ENCODE measurements at places on chromosomes 2 and 18.

DNA sequence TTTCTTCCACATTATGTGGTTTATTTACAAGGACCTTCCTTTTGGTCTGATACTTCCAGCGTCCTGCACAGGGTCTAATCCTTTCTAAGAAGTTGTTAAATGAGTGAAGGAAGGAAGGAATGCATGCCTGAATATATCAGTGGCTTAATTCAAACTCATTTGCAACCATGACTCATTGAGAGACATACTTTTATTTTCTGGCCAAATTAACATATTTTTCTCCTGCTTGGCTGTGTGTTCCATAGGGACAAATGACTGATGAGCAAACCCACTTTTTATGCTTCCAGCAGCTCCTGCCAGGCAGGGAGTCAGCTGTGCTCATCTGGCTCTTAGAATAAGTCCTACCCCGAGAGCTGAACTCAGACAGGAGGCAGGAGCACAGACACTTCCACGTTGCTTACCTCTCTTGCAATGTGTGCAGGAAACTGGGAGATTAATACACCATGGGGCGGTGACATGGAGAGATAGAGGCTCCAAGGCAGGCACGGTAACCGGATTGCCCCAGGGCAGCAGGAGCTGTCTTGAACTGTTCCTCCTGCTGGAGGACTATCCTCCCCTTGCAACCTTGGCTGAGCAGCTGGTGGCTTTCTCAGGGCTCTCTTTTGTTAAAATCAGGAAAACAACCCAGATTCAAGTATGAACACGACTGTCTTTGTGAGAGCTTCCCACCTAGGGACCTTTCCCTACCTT is 667.5 kb upstream of the HS6ST1 start:
- no peak overlapping the region for H3K4me3 ChIP-seq
- H3K27ac ChIP-seq: peak overlapping the region; percentile 36
- no peaks in the 10 kb centered on the region for H3K36me3 ChIP-seq
- no peak for DNase-seq

GRCh38 chr2:109521233-109522062 is 92.3 kb downstream of the SEPTIN10 start:
- H3K27me3 ChIP-seq: no peaks in the 10 kb centered on the region
- no peak overlapping the region for H3K4me3 ChIP-seq
- H3K27ac ChIP-seq: peak overlapping the region; percentile 72
- H3K36me3 ChIP-seq: no peaks in the 10 kb centered on the region
- H3K4me1 ChIP-seq: peaks cover 24% of the 10 kb centered on the region
- DNase-seq: no peak

- no peaks in the 10 kb centered on the region for H3K4me1 ChIP-seq
- H3K4me3 ChIP-seq: no peak overlapping the region
- H3K27ac ChIP-seq: no peak overlapping the region
- no peak for DNase-seq
Measured at GRCh38 chr2:234038076-234038802, 12.3 kb upstream of the SPP2 start.

DNA sequence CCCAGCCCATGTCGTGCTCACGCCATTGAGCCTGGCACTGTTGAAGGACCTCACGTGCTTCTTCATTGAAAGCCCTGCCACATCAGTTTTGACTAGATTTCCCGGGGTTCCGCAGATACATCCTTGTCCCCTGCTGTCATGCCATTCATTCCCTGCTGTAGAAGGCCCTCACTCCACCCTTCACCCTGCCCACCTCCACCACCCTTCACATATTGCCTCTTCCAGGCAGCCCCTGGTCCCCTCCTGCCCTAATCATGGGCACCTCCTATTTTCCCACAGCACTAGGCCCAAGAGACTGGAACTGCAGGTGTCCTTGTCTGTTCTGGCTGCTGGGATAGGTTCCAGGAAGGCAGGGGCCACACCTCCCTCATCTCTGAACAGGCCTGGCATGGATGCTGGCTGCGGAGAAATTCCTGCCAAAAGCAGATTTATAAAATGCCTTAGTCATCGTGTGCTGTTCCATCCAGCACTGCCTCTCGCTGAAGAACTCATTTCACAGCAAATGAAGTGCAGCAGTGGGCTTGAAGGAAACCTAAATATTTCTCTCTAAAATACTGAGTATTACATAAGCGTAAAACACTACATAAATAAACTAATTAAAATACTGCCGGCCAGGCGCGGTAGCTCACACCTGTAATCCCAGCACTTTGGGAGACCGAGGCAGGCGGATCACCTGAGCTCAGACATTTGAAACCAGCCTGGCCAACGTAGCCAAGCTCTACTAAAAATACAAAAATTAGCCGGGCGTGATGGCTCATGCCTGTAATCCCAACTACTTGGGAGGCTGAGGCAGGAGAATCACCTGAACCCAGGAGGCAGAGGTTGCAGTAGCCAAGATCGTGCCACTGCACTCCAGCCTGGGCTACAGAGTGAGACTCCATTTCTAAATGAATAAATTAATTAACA is 38.4 kb downstream of the EIF4E2 start:
- H3K27me3 ChIP-seq: peaks cover 9% of the 10 kb centered on the region
- peaks cover 26% of the 10 kb centered on the region for H3K36me3 ChIP-seq
- H3K27ac ChIP-seq: no peak overlapping the region
- no peak for DNase-seq

DNA sequence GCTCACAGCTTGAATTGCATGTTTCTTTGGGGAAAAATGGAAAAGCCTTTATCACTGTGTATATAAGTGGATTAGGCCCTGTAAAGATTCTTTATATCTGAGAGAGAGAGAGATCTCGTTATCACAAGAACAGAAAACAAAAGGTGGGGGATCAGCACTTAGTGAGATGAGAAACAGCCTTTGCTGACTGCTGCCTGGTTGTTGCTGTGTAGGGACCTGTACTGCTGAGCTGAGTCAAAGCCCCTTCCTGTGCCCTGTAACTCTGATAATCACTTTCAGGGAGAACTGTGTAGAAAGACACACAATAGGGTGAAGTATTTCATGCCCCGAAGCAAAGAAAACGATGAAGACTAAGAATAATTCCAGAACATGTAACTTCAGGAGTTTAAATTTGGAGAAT is 30.6 kb upstream of the FAM237A start:
- H3K27me3 ChIP-seq: no peaks in the 10 kb centered on the region
- no peak overlapping the region for H3K4me3 ChIP-seq
- no peak for DNase-seq
- H3K27ac ChIP-seq: peak overlapping the region; percentile 73
- H3K4me1 ChIP-seq: peaks cover 5% of the 10 kb centered on the region

- no peak overlapping the region for H3K27ac ChIP-seq
- peaks cover 14% of the 10 kb centered on the region for H3K27me3 ChIP-seq
- H3K4me3 ChIP-seq: no peak overlapping the region
- peaks cover 46% of the 10 kb centered on the region for H3K4me1 ChIP-seq
- no peaks in the 10 kb centered on the region for H3K36me3 ChIP-seq
Measured at GRCh38 chr2:101619191-101619591, 78.3 kb upstream of the MAP4K4 start.

DNA sequence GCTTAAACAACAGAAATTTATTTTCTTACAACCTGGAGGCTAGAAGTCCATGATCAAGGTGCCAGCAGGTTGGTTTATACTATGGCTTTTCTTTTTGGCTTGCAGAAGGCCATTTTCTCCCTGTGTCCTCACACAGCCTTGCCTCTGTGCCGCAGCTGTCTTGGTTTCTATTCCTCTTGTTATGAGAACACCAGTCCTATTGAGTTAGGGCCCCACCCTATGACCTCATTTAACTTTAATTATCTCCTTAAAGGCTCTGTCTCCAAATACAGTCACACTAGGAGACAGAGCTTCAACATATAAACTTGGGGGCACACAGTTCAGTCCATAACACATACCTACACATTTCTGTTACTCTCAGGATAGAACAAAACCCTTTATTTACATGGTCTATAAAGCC is 17.3 kb upstream of the RHOB start:
- H3K36me3 ChIP-seq: no peaks in the 10 kb centered on the region
- peaks cover 18% of the 10 kb centered on the region for H3K27me3 ChIP-seq
- peaks cover 30% of the 10 kb centered on the region for H3K4me1 ChIP-seq

GRCh38 chr2:40548521-40548920 is 96.6 kb upstream of the SLC8A1 start:
- no peak overlapping the region for H3K4me3 ChIP-seq
- peaks cover 4% of the 10 kb centered on the region for H3K27me3 ChIP-seq
- H3K36me3 ChIP-seq: no peaks in the 10 kb centered on the region
- peaks cover 8% of the 10 kb centered on the region for H3K4me1 ChIP-seq

GRCh38 chr2:55111570-55112228 is 61.4 kb upstream of the RTN4 start:
- H3K4me1 ChIP-seq: peaks cover 42% of the 10 kb centered on the region
- peak; percentile 38 for DNase-seq
- peaks cover 3% of the 10 kb centered on the region for H3K27me3 ChIP-seq
- H3K27ac ChIP-seq: peak overlapping the region; percentile 37
- H3K4me3 ChIP-seq: peak overlapping the region; percentile 31

GRCh38 chr2:196959734-196960338 is 33.3 kb upstream of the PGAP1 start:
- DNase-seq: no peak
- peaks cover 6% of the 10 kb centered on the region for H3K27me3 ChIP-seq
- H3K27ac ChIP-seq: peak overlapping the region; percentile 16
- no peak overlapping the region for H3K4me3 ChIP-seq

DNA sequence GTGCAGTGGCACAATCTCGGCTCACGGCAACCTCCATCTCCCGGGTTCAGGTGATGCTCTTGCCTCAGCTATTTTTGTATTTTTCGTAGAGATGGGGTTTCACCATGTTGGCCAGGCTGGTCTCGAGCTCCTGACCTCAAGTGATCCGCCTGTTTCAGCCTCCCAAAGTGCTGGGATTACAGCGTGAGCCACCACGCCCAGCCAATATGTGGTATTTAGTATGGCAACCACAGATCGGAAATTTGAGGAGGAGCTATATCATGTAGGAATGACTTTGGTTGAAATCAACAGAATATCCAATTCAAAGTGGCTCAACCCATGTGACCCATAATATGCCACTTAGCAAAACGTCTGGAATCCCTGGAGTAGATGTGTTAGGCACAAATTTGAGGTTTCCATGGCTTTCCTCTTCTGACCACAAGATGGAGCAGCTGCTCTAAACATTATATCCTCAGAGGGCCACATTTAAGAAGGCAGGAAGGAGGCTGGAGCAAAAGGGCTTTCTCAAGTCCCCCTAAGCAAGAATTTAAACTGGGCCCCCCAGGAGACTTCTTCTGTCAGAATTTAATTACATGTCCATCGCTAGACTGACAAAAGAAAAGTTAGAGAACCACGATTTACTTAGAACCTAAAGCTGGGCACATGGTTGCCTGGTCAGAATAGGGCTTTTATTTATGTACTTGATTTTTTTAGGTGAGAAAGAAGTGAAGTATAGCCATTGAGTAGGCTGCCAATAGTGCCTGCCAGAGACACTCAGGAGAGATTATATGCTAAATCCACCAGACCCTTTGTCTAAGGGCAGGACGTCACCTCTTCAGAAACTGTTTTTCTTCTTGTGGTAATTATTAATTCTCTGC is 49.6 kb upstream of the ITSN2 start:
- no peaks in the 10 kb centered on the region for H3K36me3 ChIP-seq
- peaks cover 2% of the 10 kb centered on the region for H3K27me3 ChIP-seq
- H3K4me3 ChIP-seq: no peak overlapping the region
- DNase-seq: peak; percentile 36

- H3K27ac ChIP-seq: no peak overlapping the region
- DNase-seq: no peak
- H3K36me3 ChIP-seq: no peaks in the 10 kb centered on the region
- H3K27me3 ChIP-seq: no peaks in the 10 kb centered on the region
- H3K4me1 ChIP-seq: no peaks in the 10 kb centered on the region
Measured at GRCh38 chr2:184728411-184728810, 130.1 kb downstream of the ZNF804A start.

DNA sequence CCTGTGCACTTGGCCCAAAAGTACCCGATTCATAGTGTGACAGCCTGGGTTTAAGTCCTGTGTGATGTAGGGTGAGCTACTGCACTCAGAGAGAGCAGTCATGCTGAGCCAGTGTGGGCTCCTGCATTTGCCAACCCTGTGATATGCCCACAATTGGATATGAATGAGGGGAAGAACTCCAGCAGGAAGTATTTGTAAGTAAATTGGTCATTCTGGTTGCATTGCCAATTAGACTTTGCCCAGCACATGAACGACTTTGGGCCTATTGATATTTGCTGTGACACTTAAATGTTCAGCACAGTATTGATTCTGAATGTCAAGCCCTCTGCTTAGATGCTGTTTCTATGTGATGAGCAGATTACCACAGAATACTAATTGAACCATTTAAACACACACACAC is 570.9 kb downstream of the PIK3C3 start:
- no peak for DNase-seq
- peaks cover 20% of the 10 kb centered on the region for H3K4me1 ChIP-seq
- H3K27me3 ChIP-seq: peaks cover 11% of the 10 kb centered on the region
- no peaks in the 10 kb centered on the region for H3K36me3 ChIP-seq
- H3K27ac ChIP-seq: no peak overlapping the region
- no peak overlapping the region for H3K4me3 ChIP-seq

- H3K4me1 ChIP-seq: peaks cover 45% of the 10 kb centered on the region
- H3K36me3 ChIP-seq: peaks cover 20% of the 10 kb centered on the region
- H3K27ac ChIP-seq: peak overlapping the region; percentile 39
- no peak overlapping the region for H3K4me3 ChIP-seq
- no peak for DNase-seq
Measured at GRCh38 chr2:231387904-231388724, 7.4 kb upstream of the B3GNT7 start.

GRCh38 chr2:17966798-17967197 is 88.3 kb downstream of the KCNS3 start:
- no peak overlapping the region for H3K4me3 ChIP-seq
- H3K36me3 ChIP-seq: no peaks in the 10 kb centered on the region
- DNase-seq: no peak
- H3K27me3 ChIP-seq: no peaks in the 10 kb centered on the region

GRCh38 chr2:130850788-130851623 is 14.3 kb downstream of the ARHGEF4 start:
- H3K27me3 ChIP-seq: peaks cover 11% of the 10 kb centered on the region
- DNase-seq: no peak
- peaks cover 22% of the 10 kb centered on the region for H3K4me1 ChIP-seq
- no peak overlapping the region for H3K4me3 ChIP-seq
- H3K36me3 ChIP-seq: no peaks in the 10 kb centered on the region
- no peak overlapping the region for H3K27ac ChIP-seq

DNA sequence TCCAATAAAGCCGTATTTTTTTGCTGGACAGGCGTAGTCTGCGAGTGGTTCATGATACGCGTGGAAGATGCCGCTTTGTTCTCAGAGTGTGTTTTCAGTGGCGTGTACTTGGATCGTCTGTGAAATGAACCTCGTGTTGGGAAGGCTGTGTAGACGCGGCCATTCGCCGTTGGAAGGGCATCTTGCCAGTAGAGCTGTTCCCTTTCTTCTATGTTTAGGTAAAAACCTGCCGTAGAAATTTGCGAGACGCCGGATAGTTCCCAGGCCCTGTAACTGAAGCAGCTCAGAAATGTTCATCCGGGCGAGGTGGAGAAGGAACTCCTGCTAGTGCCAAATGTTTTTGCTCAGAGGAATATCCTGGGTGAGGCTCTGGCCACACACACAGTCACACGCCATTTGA is 133.6 kb downstream of the NFATC1 start:
- peaks cover 8% of the 10 kb centered on the region for H3K4me1 ChIP-seq
- H3K27ac ChIP-seq: no peak overlapping the region
- H3K36me3 ChIP-seq: peaks cover 7% of the 10 kb centered on the region
- DNase-seq: no peak

GRCh38 chr2:159497256-159497655 is 119.1 kb downstream of the BAZ2B start:
- H3K4me3 ChIP-seq: no peak overlapping the region
- H3K27me3 ChIP-seq: no peaks in the 10 kb centered on the region

- peaks cover 2% of the 10 kb centered on the region for H3K27me3 ChIP-seq
- peak overlapping the region; percentile 87 for H3K27ac ChIP-seq
- peaks cover 60% of the 10 kb centered on the region for H3K4me1 ChIP-seq
- peak overlapping the region; percentile 48 for H3K4me3 ChIP-seq
- no peak for DNase-seq
Measured at GRCh38 chr2:136281281-136282114, 163.5 kb upstream of the CXCR4 start.

GRCh38 chr2:205361272-205361671 is 321.0 kb upstream of the NRP2 start:
- H3K27me3 ChIP-seq: no peaks in the 10 kb centered on the region
- no peak overlapping the region for H3K4me3 ChIP-seq
- DNase-seq: no peak

All from nephron progenitor cell (in vitro differentiated cells).